CD4-positive, CD25-positive, alpha-beta regulatory T cell (primary cell): ENCODE measurements at places on chromosomes 4 and X. TPM values are rescaled to one million over a fixed set of nuclear protein-coding genes. Genes with fewer than 3 reads are reported as not detected.

Gene REELD1
- not detected for total RNA-seq

Gene NDNF
- total RNA-seq: not detected

Gene UGT8
- total RNA-seq: not detected

Gene TAF7L
- not detected for total RNA-seq

Gene CT45A3
- not detected for total RNA-seq

Gene MTTP
- total RNA-seq: not detected

Gene RCHY1
- total RNA-seq: 45.4 TPM

Gene RBM41
- 16.8 TPM for total RNA-seq

DNA sequence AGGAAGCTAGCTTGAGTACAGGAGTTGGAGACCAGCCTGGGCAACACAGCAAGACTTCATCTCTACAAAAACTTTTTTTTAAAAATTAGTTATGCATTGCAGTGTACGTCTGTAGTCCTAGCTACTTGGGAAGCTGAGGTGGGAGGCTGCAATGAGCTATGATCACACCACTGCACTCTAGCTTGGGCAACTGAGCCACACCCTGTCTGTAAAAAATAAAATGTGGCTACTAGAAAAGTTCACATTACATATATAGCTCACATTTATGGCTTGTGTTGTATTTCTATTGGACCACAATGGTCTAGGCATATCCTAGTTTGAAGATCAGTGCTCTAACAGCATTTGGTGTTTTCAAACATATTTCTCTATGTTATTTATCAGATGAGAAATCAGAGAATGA, 11.8 kb upstream of the CPEB2 start:
- peaks cover 4% of the 10 kb centered on the region for H3K27me3 ChIP-seq
- DNase-seq: no peak
- H3K27ac ChIP-seq: no peak overlapping the region

DNA sequence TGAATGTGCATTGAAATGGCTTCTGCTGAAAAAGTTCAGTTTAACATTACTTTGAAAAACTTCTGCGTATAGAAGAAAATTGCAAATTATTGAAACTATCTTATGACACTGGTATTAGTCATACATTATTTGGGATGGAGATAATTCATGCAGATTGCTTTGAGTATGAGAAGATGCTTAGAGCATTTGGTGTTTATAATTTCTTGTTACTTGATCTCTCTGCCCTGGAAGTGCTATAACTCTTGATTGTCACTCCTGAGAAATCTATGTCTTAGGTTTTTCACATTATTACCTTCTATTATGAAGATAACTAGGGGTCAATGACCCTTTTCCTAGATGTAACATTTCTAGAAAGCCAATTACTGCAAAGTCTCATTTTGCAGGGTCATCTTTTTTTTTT, 36.4 kb downstream of the TMEM131L start:
- H3K27ac ChIP-seq: peak overlapping the region; percentile 18
- no peaks in the 10 kb centered on the region for H3K27me3 ChIP-seq
- H3K4me1 ChIP-seq: peaks cover 61% of the 10 kb centered on the region
- peak overlapping the region; percentile 2 for H3K4me3 ChIP-seq
- no peaks in the 10 kb centered on the region for H3K36me3 ChIP-seq

DNA sequence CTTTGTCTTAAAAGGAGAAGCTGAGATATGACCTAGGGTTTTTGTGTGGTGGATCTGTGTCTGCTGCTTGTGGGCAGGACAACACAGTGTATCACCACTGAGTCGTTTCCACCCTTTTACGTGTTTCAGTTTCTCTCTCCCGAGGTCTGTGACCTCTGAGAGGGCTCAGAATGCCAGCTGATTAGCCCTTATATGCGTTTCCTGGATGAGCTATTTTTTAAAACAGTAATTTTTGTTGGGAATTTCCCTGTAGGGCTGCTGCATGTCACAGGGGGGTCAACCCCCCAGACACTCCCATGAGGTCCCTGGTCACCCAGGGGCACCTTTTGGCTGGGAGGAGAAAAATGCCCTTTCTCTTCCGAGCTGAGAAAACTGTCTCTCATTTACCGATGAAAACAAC, 170.4 kb upstream of the CASK start:
- H3K4me3 ChIP-seq: peak overlapping the region; percentile 19
- H3K27ac ChIP-seq: no peak overlapping the region
- H3K36me3 ChIP-seq: no peaks in the 10 kb centered on the region
- DNase-seq: peak; percentile 58

DNA sequence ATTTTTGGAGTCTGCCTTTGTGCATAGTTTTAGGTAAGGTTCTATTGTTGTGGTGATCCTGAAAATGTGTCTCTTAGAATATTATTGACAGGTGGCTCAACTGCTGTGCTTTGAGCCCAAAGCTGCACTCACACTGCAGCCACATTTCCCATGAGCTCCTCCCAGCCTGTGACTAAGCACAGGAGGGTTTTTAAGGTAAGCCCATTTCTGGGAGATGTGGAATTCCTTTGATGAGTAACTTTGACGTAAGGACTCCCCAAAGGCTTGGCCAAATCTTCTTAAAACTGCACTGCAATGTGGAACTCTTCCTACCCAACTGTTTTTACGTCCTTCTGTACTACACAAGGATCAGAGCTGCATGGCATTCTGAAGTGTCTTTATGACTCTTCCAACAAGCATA, 20.0 kb upstream of the TMPRSS11A start:
- DNase-seq: no peak
- H3K4me1 ChIP-seq: no peaks in the 10 kb centered on the region
- H3K4me3 ChIP-seq: no peak overlapping the region
- no peaks in the 10 kb centered on the region for H3K36me3 ChIP-seq

- H3K27me3 ChIP-seq: no peaks in the 10 kb centered on the region
- no peak overlapping the region for H3K4me3 ChIP-seq
- no peak for DNase-seq
- H3K27ac ChIP-seq: no peak overlapping the region
- no peaks in the 10 kb centered on the region for H3K4me1 ChIP-seq
These were observed 11.6 kb upstream of the PYURF start for GRCh38 chr4:88535090-88535755.

- peaks cover 5% of the 10 kb centered on the region for H3K36me3 ChIP-seq
- peaks cover 22% of the 10 kb centered on the region for H3K4me1 ChIP-seq
- peaks cover 6% of the 10 kb centered on the region for H3K27me3 ChIP-seq
These were observed 888 bp downstream of the RAB28 start for GRCh38 chr4:13483136-13483767.

- no peaks in the 10 kb centered on the region for H3K27me3 ChIP-seq
- no peak overlapping the region for H3K27ac ChIP-seq
- H3K36me3 ChIP-seq: no peaks in the 10 kb centered on the region
- no peak overlapping the region for H3K4me3 ChIP-seq
- no peaks in the 10 kb centered on the region for H3K4me1 ChIP-seq
These were observed 64.4 kb downstream of the SLC9A7 start for GRCh38 chrX:46694549-46694948.

- peak overlapping the region; percentile 83 for H3K4me3 ChIP-seq
- H3K27me3 ChIP-seq: no peaks in the 10 kb centered on the region
- DNase-seq: no peak
- H3K4me1 ChIP-seq: peaks cover 55% of the 10 kb centered on the region
- peak overlapping the region; percentile 79 for H3K27ac ChIP-seq
These were observed 2.3 kb downstream of the IRF2 start for GRCh38 chr4:184471881-184472613.

- no peaks in the 10 kb centered on the region for H3K4me1 ChIP-seq
- H3K36me3 ChIP-seq: peaks cover 5% of the 10 kb centered on the region
- no peak overlapping the region for H3K4me3 ChIP-seq
- H3K27me3 ChIP-seq: no peaks in the 10 kb centered on the region
- H3K27ac ChIP-seq: no peak overlapping the region
These were observed 107.2 kb downstream of the CENPC start for GRCh38 chr4:67437974-67438713.

DNA sequence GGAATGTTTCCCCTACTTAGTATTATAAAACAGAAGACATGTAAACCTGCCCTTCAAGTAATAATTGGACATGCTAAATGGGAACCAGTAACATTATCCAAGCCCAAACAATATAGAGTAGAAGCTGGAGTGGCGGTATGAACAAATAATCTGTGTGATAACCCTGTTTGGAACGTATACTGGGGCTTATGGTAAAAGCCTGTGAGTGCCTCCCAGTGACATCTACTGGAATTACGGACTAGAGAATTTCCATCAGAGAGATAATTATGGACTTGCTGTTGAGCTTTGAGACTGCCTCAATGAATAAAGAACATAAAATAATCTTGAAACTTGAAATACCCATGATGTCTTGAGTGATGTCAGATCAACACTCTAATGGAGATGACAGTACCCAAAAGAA, 406.3 kb upstream of the GRIA3 start:
- no peaks in the 10 kb centered on the region for H3K36me3 ChIP-seq
- no peak overlapping the region for H3K27ac ChIP-seq
- no peak for DNase-seq
- H3K4me1 ChIP-seq: no peaks in the 10 kb centered on the region

DNA sequence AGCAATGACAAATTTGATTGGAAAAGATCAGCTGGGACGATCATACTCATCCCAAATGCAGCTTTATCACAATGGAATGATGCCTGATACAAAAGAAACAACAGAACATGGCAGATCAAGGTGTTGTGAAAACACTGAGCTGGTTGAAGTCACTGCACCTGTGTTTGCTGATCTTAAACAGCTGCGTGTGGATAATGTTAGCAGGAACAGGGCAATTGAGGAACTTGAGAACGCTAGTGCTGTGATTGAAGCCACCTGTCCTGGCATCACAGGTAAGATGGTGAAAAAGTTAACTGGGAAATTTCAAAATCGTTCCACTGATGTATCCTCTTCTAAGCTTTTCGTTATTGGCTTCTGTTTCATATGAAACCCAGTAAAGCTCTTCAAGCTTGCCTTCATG, 27.4 kb upstream of the SOD3 start:
- no peak overlapping the region for H3K27ac ChIP-seq
- no peak overlapping the region for H3K4me3 ChIP-seq
- H3K4me1 ChIP-seq: no peaks in the 10 kb centered on the region
- H3K36me3 ChIP-seq: no peaks in the 10 kb centered on the region
- DNase-seq: no peak

DNA sequence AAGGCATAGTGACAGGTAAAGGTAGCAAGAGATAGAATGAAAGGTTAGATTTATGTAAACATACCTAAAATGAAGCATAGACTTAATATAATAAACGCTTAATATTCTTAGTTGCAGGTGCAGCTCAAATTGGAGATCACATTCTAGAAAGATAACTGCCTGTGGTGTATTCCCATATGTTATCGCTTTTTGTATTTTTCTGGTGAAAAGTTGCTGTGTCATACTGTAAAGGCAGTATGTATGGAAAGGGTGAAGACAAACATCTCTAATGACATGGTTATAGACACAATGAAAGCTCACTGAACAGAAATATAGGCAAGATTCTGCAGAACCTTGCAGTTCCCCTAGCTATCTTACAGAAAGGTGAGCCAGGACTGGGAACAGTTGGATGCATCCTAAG, 240.3 kb downstream of the DCLK2 start:
- peaks cover 26% of the 10 kb centered on the region for H3K36me3 ChIP-seq
- no peak for DNase-seq
- no peak overlapping the region for H3K4me3 ChIP-seq

DNA sequence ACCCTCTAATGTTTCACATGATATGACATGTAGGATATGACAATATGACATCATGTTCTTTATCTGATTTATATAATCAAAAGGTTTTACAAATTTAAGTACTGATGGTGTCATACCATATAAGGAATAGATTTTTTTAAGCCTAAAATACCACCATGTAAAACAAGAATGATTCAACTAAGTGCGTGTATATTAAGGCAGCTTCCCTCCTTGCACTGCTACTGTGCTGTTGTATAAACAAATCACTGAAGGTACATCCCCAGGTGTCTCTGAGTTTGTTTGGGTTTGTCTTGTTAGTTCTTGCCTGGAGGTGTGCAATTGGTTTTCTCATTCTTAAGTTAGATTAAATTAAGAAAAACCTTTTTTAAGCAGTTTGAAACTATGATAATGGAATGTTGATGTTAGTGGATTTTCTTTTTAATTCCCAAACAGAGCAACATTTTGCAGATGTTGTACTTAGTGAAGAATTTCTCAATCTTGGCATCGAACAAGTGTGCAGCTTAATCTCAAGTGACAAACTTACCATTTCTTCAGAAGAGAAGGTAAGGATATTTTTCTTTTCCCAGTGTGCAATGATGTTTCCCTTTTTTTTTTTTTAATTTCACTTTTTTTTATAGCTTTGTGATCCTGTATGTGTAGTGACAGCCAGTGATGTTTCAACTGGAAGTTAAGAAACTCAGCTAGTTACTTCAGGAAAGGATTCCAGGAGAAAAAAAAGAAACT, 33.4 kb upstream of the MSMO1 start:
- peaks cover 27% of the 10 kb centered on the region for H3K36me3 ChIP-seq
- H3K27ac ChIP-seq: no peak overlapping the region
- peaks cover 7% of the 10 kb centered on the region for H3K4me1 ChIP-seq
- no peak for DNase-seq
- H3K4me3 ChIP-seq: no peak overlapping the region
- H3K27me3 ChIP-seq: no peaks in the 10 kb centered on the region
